ENCODE measurements at places on chromosomes 3 and 15.

DNA sequence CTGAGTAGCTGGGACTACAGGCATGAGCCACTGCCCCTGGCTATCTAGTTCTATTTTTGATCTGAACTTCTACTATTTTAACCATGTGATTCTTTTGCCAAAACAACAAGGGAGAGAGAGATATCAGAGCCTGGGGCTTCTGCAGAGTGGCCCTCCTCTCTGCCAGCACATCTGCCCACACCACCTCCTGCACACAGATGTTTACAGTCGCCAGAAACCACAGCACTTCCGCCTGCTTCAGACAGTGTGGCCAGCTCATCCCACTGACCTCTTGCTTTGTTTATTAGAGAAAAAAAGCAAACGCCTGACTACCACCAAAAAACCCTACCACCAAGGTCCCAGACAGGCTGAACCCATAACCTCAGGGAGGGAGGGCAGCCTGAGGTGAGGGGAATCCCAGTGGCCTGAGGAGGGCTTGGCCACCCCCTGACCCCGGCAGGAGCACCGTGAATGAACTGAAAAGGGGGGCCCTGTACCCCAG is 85.9 kb upstream of the ABHD2 start:
- DNase-seq: peak; percentile 26

- no peak for DNase-seq
Observed at GRCh38 chr3:131960324-131960723, 74.5 kb downstream of the CPNE4 start.

GRCh38 chr3:46092702-46093080 is 65.4 kb upstream of the XCR1 start:
- DNase-seq: no peak

GRCh38 chr3:43707266-43707665 is 16.5 kb downstream of the ABHD5 start:
- DNase-seq: no peak

DNA sequence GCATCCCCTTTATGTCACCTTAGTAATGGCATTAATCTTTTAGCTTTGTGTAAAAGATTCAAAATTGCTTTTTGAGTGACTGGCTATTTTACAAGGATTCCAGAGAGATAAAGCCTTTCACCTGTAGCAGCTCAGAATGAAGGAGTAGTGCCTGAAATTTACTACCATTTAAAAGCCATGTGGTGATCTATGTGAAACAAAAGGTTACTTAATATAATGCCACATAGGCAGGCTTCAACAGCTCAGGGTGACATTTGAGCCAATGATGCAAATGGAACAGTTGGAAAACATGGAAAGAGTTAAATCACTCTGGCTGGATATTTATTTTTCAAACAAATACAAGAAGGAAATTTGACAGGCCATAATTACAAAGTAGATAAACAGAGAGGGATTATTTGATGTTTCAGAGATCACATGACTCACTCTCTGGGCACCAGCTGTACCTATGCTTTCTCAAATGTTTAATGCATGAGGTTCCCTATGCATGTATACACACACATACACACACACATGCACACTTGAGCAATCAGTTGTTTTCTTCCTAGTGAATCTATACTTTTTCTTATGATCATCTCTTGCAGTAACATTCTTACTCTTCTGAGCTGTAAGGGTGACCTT is 171.5 kb downstream of the ZMAT3 start:
- DNase-seq: no peak

GRCh38 chr3:65479990-65480389 is 558.7 kb downstream of the MAGI1 start:
- DNase-seq: no peak

DNA sequence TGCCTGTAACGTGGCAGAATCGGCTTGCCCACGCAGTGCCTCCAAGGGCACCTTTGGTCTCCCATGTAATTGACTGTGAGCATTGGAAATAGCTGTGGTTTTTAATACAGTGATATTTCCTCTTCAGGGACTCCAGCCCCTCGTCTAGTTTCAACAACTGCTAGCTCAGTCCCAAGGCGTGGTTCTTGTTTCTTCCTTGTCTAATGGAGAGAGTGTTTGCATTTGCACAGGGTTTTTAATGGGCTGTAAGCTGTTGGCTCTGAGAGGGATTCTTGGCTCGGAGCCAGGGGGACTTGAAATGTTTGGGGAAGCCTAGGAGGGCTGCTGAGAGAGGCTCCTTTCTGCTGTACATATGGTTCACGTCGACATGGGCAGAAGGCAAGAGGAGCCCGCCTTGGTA is 86.2 kb downstream of the THSD4 start:
- no peak for DNase-seq

GRCh38 chr3:150331978-150332568 is 76.0 kb upstream of the TSC22D2 start:
- no peak for DNase-seq

GRCh38 chr15:43412096-43412495 is 41.2 kb downstream of the TUBGCP4 start:
- no peak for DNase-seq

GRCh38 chr3:24828011-24828410 is 333.4 kb upstream of the THRB start:
- DNase-seq: no peak

- DNase-seq: no peak
Observed at GRCh38 chr3:52479877-52480575, 15.1 kb upstream of the STAB1 start.

- no peak for DNase-seq
Observed at GRCh38 chr15:58306591-58307312, 125.0 kb upstream of the LIPC start.

DNA sequence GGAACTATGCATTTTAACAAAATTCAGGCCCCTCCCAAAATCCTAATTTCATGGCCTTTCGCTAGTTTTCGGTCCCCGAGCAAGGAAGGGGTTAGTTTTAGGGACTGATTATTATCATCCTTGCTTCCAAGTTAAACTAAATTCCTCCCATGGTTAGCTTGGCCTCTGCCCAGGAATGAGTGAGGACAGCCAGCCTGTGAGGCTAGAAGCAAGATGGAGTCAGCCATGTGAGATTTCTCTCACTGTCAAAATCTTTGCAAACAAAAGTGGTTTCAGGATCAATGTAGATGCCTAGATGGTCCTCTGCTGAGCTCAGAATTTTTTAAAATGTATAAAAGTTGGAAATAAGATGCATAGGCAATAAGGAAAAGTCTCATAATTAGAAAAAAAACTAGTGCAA is 208.9 kb downstream of the RSL24D1 start:
- DNase-seq: no peak

DNA sequence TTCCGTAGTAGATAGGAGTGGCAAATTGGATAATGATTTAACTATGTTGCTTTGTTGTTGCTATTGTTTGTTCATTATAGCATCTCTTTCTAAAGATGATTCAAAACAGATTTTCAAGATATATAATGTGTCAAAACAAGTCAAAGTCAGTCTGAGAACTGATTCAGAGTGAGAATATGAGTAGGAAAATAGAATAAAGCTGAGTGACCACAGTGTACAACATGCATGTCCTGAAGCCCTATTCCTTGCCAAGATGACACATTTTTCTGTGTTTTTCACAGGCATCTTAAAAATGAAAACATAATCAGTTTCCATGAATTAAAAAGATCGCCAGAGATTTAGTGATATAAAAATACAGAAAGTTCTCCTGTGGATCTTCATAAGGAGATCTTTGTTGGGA is 57.0 kb upstream of the THRB start:
- DNase-seq: no peak

DNA sequence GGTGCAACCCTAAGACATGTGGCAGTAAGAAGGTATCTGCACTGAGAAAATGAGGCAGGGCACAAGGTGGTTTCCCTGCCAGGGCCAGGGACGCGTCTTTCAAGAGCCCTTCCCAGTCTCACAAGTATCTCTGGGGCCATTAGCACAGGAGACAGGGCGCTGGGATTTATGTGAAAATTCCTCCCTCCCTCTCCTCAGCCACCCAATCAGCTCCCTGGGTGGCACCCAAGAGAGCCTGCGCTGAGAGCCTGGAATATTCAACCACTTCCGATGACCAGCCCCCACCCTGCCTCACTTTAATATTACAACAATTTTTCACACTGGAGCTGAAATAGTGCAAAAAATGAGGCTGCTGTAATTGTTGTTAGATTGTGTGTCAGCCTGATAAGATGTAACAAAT is 26.1 kb downstream of the SEC61A1 start:
- DNase-seq: no peak

GRCh38 chr3:134338516-134339261 is 35.6 kb downstream of the AMOTL2 start:
- DNase-seq: no peak

DNA sequence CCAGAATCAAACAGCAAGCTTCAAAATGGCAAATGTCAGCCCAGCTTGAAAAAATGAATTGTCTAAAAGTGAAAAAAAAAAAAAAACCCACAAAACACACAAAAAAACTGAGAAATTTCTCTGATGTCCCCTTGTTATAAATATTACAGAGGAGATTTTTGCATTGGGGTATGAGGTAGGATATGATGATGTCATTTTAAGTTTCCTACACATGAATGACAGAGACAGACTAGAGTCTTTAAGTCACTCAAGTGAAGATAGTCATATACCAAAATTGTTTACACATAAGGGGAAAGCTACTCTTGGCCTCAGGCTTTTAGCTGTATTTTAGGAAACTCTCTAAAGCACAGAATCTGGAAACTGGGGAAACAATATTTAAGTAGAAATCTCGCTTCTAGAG is 32.9 kb downstream of the TIMP4 start:
- no peak for DNase-seq

DNA sequence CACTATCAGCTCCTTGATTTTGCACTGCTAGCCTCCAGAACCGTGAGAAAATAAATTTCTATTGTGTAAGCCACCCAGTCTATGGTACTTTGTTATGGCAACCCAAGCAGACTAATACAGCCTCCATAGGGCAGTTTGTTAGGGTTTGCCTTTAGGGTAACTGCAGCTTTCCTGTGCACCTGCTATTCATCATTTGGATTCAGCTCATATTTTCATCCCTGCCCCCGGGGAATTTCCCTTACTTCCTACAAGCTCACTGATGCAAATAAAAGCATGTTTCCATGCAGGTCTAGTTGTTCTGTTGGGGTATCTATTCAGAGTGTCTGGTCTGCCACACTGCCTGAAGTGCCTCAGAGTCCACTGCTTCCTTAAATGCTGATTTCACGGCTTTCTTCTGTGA is 48.6 kb upstream of the ATOSA start:
- no peak for DNase-seq

DNA sequence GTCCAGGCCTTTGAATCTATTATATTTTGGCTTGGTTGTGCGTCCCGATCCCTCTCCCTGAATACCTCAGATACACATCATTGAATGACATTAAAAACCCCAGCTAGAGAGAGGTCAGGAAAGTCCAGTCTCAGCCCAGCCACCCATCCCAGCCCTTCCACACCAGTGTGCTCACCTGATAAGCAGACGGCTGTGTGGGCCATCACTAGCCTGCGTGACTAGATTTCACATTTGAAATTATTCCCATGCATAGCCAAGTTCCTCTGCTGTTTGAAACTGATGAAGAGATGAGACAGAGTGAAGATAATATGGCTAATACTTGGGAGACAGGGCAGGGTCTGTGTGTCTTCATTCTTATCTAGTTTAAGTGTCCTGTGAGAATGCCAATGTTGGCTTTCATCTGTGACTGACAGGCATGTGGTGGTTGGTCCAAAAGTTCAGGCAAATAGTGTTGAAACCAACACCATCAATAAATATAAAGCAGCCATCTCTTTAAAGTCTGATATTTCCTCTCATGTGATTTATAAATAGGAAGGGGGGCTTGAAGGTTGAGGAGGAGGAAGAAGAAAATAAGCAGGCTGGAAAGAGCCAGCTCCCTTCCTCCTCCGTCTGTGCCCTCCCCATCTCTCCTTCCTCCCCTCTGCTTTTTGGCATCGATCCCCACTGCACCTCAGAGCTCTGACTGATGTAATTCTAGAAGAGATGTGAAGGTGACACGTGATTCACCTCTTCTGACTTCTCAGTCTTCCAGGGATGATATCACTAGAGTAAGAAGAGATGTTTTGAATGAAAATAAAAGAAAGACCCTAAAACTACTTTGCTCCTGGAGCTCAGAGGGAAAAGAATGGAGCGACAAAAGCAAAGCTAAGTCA is 5.1 kb downstream of the FAM43A start:
- no peak for DNase-seq

- no peak for DNase-seq
Observed at GRCh38 chr3:53807117-53807810, 39.0 kb downstream of the CHDH start.

DNA sequence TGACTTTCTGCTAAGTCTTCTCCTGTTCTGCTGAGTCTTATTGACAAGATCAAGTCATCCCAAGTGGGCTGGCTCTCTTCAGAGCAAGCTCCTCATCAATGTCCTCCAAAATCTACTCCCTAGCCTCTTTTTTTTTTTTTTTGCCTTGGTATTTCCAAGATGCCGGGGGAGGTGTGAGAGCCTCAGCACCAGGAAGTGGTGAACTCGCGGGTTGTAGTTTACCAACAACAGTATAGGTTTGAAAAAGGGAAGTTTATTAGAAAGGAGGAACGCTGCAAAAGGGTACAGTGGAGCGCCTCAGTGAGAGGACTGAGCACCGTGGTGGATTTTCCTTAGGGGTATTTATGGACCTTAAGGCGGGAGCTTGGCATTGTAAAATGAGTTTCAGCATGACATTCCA is 94.3 kb upstream of the SGO1 start:
- no peak for DNase-seq

GRCh38 chr3:143914257-143914656 is 57.4 kb upstream of the DIPK2A start:
- no peak for DNase-seq

DNA sequence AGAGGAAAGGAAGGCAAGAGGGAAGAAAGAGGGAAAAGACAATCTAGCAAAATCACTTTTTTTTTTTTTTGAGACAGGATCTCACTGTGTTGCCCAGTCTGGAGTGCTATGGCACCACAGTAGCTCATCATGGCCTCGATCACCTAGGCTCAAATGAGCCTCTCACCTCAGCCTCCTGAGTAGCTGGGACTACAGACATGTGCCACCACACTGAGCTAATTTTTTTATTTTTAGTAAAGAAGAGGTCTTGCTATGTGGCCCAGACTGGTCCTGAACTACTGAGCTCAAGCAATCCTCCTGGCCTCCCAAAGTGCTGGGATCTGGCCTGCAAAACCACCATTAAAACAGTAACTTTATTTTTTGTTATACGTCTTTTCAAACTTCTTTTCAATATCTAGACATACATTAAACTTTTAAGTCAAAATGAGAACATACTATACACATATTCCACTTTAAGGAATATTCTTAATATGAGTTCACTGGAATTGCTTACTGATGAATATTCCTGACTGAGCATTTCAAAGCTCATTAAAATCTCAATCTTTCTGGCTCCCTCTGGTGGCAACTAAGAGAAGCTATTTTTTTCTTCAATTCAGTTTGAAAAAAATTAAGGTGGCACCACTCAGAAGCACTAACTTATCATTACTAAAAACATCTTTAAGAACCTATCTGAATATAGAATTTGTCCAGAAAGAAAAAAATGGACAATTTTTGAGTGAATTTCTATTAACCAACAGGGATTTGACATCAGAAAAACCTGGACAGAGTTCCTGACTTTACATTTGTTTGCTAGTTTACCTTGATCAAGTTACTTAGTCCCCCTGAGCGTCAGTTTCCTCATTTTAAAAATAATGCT is 40.9 kb downstream of the UACA start:
- peak; percentile 15 for DNase-seq

GRCh38 chr15:49751191-49751590 is 130.3 kb downstream of the DTWD1 start:
- DNase-seq: no peak

GRCh38 chr3:112043621-112044201 is 9.2 kb downstream of the TMPRSS7 start:
- DNase-seq: peak; percentile 50

Data from GM18507 (cell line).